Memory B cell (primary cell): ENCODE measurements at places on chromosomes 1 and 21.

GRCh38 chr1:44670751-44671640, 3.3 kb downstream of the TMEM53 start:
- no peak for DNase-seq

DNA sequence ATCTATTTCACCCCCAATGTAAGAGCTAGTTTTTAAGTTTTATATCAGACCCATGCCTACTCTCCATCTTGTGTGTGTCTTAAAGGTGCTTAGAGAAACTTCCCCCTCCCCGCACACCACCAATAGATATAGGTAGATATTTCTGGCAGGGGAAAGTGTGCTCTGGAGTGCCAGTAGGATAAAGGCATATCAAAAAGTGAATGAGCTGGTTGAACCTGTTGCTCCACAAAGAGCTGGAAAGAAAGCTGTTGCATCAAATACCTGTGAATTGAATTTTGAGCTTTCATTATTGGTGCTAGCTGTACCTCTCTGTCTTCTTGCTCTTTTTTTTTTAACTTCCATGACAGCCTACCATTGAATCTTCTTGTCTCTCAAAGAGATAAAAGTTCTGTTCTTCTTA, 32.8 kb downstream of the ARID1A start:
- no peak for DNase-seq

- DNase-seq = no peak
Observed at GRCh38 chr21:28776251-28776650, 216.4 kb downstream of the LTN1 start.

GRCh38 chr1:60952612-60953111, 129.7 kb upstream of the NFIA start:
- no peak for DNase-seq

- no peak for DNase-seq
Observed at GRCh38 chr1:23614032-23614660, 54.8 kb upstream of the ID3 start.

DNA sequence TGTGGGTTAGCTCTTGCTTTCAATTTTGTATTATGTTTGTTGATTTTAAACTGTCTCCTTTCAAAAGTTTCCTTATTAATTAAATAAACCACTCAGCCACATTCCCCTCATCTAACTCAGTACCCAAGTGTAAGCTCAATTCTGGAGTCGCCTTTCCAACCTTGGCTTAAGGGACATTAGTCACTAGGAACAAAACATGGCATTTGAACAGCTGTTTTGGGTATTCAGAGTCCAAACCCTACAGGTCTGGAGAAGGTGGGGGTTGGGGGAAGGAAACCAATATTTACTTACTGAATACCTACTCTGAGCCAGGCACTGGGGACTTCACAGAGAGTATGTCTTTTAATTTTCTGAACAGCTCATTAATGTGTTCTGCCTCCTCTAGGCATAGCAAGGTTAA, 117.2 kb upstream of the JUN start:
- DNase-seq = no peak

DNA sequence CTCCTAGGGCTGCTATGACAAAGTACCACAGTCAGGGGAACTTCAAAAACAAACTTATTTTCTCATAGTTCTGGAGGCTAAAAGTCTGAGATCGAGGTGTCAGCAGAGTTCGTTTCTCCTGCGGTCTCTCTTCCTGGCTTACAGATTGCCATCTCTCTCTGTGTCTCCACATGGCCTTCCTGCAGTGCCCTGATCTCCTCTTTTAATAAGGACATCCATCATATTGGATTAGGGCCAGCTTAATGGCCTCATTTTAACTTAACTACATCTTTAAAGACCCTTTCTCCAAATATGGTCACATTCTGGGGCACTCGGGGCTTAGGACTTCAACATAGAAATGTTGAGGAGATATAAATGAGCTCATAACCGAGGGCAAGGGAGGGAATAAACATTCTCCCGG, 12.2 kb downstream of the C1orf74 start:
- DNase-seq = no peak

GRCh38 chr1:22461678-22462527, 10.3 kb downstream of the ZBTB40 start:
- DNase-seq = no peak

DNA sequence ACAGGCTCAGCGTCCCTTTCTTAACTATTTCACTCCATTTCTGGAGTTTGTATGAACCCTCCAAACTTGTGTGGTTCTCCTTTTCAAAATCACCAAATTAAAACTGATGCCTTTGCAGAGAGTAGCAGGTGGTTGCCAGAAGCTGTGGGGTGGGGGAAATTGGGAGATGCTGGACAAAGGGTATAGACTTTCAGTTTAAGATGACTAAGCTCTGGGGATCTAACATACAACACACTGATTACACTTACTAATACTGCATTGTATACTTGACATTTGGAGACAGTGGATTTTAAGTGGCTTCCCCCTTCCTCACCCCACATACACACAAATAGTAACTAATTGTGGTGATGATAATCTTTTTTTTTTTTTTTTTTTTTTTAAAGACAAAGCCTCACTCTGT, 11.1 kb upstream of the SCYL3 start:
- no peak for DNase-seq

DNA sequence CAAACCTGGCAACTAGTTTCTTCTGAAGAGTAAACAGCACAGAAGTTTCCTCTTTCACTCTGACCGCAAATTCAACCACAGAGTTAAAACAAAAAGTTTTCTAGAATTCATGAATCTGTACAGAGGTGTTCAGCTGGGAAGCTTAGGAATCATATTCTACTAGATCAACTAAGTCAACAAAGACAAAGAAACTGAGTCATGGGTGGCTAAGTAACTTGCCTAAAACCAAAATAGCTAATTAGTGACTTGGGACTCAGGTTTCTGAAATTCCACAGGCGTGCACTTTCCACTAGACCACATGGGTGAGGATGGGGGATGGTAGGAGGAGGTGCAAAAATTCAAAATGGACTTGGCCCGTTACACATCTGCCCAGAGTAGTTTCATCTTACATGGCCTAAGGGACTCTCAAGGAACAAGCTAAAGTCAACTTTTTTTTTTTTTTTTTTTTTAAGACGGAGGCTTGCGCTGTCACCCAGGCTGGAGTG, 25.8 kb downstream of the PTPN14 start:
- no peak for DNase-seq

GRCh38 chr1:200684015-200684414, 14.3 kb upstream of the DDX59 start:
- no peak for DNase-seq

GRCh38 chr1:77222496-77222895, 3.3 kb upstream of the PIGK start:
- DNase-seq = no peak

DNA sequence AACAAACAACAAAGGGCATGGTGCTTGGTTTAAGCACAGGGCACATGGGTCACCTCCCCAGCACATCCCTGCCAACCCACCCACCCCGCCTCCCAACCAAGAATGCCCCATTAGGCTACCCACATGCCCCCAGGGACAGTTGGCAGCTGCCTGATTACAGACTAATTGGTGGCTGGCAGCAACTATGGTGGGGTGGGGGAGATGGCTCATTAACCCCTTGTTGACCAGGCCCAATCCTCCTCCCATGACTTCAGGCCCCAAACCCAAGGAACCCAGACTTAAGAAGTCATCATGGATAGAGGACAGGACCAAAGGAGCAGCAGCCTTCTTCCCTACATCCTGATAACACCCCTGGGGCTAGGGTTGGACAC, 1.3 kb downstream of the RIMS3 start:
- no peak for DNase-seq

DNA sequence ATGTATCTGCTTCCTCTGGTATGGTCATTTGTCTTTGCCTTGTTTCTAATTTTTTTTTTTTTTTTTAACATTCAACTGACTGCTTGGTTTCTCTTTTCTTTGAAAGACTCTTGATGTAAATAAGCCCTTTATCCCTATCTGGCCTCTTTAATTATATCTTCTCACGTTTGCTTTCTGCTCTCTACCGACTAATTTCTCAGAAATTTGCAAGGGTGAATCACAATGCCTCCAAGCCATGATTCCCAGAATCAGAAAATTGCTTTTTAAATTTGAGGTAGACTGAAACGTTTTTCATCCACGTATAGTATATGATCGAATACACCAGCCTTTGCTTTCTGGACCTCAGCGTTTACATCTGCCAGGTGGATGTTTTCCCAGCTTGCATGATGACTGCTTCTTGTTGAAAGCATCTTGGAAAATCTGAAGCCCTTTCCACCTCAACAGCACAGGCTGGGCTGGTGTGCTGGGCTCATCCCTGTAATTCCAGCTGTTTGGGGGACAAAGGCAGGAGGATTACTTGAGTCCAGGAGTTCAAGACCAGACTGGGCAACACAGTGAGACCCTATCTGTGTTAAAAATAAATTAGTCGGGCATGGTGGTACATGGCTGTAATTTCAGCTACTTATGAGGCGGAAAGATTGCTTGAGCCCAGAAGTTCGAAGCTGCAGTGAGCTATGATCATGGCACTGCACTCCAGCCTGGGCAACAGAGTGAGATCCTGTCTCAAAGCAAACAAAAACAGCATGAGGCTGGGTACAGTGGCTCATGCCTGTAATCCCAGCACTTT, 35.0 kb upstream of the GPR137B start:
- DNase-seq = no peak

DNA sequence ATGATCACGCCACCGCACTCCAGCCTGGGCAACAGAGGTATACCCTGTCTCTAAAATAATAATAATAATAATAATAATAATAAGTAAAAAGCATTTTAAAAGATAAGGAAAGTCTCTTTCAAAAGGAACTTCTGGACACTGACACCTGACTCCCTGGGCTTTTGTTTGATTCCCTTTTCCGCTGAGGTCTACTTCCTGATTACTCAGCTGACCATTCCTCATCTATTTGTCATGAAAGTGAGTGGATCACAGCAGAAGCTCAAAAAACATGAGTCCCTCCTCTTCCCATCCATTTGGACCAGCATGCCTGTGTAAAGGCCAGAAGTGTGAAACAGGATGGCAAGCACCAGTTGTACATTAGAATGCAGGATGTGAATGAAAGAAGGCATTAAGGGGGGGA, 61.1 kb upstream of the FBXO28 start:
- no peak for DNase-seq

DNA sequence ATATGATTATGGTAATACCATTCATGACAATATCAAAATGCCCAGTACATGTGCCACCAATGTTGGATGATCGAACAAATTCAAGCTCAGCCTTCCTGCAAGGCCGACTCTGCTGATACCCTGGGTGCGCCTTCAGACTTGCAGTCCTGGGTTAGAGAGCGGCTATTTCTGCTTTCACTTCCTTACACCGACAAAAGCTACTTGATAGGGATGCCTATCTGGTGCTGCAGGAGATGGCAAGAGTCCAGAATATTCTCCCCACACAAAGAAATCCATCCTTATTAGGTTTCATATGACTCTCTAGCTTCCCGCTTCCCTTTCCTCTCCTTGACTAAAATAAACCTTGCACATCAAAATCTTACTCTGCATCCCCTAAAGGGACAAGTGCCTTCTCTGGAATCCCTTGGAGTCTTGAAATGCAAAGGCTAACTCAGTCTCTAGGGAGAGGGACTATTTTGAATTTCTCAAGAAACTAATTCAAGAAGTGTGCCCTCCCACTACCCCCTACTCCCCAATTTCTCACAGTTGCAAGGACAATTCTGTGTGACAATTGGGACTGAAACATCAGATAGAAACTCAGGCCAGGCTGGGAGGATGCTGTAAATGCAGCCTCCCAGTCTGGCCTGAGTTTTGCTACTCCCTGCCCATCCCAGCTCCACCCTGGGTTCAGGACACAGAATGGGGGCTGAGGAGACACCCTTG, 103.1 kb upstream of the USP24 start:
- no peak for DNase-seq

DNA sequence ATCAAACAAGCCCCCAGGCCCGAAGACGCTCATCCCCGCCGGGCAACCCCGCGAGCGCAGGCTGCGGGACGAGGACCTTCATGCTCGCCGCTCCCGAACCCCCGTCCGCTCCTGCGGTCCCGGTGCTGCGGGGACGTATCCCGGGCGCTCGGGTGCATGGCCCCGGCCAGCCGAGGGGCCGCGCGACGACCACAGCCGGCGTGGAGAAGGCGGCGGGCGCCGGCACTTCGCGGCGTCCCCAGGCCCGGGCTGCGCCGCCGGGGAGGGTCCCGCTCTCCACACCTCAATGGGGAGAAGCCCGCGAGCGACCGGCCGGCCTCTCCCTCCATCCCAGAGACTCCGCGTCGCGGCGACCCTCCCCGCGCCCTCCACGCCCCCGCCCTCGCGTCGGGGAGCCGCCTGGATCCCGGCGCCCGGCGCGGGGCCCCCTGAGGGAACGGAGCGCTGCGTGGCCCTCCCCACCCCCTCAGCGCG, 401 bp downstream of the ERRFI1 start:
- DNase-seq = no peak

DNA sequence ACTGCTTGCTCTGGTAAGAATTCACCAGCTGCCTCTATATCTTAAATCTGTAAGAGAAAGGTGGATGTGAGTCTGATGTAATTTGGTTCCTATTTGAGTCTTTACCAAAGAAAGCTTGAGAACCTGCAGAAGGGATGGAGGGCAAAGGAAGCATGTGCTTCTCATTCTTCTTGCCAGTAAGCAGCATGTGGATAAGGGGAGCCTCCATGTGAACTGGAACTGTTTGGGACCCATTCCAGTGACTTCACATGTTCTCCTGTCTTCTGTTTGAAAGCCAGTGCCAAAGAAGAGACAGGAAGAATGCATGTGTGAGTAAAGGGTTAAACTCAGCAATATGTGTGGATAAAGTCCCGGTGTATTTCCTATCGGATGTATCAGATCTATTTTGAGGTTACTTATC, 119.6 kb upstream of the ADGRL2 start:
- DNase-seq = no peak

GRCh38 chr21:25862112-25862511, 127.3 kb downstream of the GABPA start:
- DNase-seq = no peak

GRCh38 chr1:217188280-217189237, 442.3 kb downstream of the GPATCH2 start:
- no peak for DNase-seq

GRCh38 chr1:228172591-228173527, 7.3 kb downstream of the IBA57 start:
- DNase-seq = no peak

- no peak for DNase-seq
Observed at GRCh38 chr1:162353078-162353477, 23.6 kb downstream of the SPATA46 start.

- no peak for DNase-seq
Observed at GRCh38 chr1:51100264-51100880, 1.7 kb upstream of the C1orf185 start.

DNA sequence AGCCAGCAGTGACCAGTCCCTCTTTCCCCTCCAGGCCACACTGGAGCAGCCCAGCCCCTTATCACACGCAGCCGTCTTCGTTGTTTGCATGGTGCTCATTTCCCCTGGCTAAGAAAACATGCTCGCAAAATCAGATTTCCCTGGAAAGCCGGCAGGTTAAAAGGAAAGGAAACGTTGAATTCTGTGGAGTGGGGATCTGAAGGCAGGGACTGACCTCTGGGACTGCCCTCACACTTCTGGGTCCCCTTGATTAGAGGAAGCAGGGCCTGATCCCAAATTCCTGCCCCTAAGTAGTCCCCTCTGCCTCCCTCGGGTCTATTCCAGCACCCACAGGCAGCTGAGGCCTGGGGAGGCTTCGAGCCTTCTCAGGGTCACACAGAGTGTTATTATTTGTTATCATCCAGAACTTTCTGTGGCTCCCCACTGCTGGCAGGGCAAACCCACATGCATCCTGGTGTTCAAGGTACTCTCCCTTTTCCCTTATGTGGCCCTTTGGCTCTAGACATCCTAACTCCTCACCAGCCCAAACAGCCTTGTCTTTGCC, 125.2 kb upstream of the ZBTB40 start:
- DNase-seq = no peak

- no peak for DNase-seq
Observed at GRCh38 chr1:53197291-53198200, 922 bp downstream of the CPT2 start.
